ENCODE measurements at places on chromosomes 3 and 15.

DNA sequence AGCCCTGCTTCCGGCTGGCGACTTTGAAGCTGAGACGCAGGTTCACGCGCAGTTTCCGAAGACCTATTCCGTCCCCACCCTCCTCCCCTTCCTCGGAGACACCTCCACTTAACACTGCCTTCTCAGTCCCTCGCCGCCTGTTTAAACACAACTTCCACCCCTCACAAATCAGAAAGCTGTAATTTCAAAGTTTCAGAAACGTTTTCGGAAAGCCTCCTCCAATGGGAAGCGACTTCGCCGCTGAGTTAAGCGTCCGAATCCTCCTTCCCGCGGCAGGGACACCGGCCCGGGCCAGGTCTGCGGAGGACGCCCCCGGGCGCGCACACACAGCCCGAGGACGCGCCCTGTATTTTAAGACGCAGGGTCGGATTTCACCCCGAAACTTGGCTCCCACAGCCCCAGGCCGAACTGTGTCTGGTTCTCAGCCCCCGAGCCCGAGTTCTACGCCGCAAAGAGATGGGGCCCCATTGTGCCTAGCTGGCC lies 559 bp upstream of the LRRN1 start:
- DNase-seq = no peak

DNA sequence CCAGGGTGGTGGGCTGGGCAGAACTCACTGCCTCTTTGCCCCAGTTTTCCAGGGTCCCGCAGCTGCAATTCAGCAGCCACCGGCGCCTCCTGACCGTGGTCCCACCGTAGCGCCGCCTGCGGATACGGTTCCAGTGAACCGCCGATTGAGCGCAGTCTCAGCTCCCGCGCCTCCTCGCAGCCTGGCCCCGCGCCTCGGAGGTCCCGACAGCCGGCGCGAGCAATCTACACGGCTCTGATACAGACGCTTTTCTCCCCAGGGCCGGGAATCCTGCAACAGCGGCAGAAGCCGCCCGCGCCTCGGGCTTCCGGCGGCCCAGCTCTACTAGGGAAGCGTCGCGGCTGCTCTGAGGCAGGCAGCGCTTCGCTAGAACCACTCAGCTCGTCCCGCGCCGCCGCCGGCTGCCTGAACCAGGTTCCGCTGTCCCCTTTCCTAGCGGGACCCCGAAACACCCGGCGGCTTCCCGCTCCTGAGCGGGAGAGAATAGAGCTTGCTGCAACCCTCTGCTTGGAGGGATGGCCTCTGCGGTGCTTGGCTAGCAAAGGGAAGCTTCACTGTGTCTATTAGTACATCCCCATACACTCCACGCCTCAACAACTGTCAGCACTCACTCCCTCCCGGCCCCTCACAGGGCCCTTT lies 3.1 kb downstream of the FOXL2NB start:
- DNase-seq = no peak

- peak; percentile 57 for DNase-seq
Measured at GRCh38 chr3:32510075-32510724, 7.5 kb upstream of the CMTM6 start.

DNA sequence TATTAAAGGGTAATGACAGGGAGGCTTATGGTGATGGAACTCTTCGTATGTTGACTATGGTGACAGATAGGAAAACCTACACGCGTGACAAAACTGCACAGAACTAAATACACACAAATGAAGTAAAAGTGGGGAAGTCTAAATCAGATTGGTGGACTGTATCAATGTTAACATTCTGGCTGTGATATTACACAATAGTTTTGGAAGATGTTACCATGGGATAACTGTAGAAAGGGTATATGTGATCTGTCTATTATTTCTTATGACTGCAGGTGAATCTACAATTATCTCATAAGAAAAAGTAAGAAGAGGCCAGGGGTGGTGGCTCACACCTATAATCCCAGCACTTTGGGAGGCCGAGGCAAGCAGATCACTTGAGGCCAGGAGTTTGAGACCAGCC lies 9.1 kb downstream of the HIGD2B start:
- DNase-seq = no peak

DNA sequence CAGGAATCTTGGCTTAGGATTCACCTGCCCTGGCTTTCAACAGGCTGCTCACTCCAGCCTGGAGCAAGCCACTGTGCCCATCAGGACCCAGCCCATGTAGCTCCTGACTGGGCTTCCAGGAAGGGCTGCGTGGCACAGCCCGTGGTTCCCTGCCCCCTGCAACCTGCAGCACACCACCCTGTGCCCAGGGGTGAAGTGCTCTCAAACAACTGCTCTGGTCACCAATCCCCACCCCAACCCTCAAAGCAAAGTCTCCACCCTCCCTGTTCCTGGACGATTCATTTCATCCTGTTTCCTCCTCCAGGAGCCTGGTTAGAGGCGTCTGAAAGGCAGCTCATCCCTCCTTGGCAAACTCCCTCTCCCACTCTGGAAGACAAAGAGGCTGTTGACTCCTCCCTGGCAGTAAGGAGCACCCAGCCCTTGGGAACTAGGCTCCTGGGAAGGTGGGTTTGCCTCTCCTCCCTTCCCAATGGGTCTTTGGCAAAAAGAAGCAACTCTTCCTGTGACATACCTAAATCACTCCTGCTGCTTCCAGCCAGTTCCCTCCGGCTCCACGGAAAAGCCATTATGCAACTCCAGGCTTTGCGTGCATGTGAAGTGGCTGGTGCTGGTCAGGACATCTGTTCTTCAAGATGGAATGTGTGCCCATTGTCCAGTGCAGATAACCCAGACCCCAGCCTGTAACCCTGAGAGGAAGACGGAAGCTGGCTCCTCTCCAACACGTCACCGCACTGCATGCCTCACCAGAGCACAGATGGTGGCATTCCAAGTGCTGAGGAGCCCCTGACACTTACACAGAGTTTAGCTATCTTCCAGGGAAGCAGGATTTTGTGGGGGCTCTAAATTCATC lies 29.1 kb upstream of the VIPR1 start:
- no peak for DNase-seq

DNA sequence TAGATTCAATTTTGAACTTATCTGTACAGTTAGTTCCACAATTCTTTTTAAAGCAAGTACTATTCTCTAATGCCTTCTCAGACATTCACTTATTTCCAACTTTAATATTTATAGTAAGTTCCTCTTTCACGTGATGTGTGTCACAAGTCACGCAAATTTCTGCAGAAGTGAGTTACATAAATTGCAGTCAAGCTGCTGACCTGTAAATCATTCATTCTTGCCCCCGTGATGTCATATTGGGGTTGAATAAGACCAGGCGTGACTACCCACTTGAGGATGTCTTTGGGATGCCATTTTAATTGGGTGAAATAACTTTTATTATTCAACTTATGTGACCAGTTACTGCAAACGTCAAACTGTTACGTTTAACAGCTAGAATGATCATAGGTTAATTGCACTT lies 15.1 kb downstream of the PPARG start:
- no peak for DNase-seq

- peak; percentile 81 for DNase-seq
Measured at GRCh38 chr3:72346526-72346926, 501.7 kb downstream of the SHQ1 start.

DNA sequence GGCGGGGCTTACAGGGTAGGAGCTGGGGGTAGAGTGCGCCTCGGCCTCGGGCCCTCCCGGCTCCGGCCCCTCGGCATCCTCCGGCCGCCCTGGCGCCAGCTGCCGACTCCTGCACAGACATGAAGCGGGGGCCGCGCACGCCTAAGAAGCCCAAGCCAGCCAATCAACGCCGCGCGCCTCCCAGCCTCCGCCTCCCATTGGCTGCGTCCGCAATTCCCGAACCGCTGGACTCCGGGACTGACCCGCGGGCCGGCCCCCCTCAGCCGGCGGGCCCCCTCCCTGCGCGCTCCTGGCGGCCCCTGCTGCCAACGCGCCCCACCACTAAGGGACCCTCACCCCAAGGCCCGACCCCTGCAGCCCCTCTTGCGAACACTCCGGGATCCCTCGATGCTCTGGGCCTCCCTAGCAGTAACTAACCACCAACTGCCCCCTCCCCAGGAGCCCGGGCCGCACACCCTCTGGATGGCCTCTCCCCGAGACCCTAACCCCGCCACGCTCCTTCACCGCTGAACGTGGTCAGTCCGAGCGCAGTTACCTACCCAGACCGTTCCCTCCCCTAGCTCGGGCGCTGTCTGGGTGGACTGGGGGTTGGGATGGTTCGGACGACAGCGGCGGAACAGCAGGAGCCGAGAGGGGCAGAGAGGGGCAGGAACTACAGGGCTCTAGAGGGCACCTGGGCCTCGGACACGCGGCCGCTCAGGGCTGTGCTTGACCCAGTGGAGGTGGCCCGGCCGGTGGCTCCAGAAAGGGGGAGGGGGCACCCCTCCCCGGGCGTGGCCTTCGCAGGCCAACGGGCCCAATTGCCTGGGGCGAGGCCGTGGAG lies 5.0 kb downstream of the GATA2 start:
- DNase-seq = peak; percentile 77

- no peak for DNase-seq
Measured at GRCh38 chr3:182005701-182006100, 294.0 kb downstream of the SOX2 start.

- no peak for DNase-seq
Measured at GRCh38 chr3:127161236-127161635, 31.7 kb upstream of the PRR23E start.

DNA sequence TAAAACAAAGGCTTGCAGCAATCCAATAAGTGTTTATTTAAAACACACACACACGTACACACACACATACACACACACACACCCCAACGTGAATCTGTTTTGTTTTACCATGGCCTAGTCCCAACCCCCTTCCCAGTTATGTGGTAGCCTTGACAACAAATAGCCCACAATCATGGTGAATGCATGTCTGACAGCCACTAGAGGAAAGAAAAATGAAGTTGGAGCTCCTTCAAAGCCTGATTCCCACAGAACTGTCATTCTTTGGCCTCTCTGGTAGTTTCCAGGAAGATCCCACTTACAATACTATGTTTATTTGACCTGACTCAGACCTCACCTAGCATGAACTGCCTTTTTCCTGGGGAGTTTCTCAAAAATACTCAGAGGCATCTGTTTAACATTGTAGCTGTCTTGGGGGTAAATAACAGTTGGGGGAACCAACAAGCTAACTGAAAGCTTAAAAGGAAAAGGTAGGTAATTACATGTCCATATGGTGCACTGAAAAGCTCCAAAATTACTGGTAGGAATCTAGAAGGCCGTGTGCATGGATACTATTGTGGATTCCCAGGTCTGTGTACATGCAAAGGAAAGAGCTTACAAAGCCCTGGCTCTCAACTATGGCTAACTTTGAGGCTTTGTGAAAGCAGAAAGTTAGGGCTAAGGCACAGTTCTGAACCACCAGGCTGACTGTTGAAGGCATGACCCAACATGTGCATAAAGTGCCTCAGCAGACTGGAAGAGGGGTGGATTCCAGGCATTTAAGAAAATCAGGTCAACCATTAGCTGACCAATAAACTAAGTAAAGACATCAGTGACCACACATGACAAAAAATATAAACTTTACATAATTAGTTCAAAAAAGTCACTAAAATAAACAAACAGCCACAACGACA lies 65.3 kb downstream of the FAIM start:
- DNase-seq = peak; percentile 3

GRCh38 chr15:61038387-61038786 lies 190.7 kb downstream of the RORA start:
- peak; percentile 42 for DNase-seq

All from fibroblast of the conjunctiva (primary cell).